ENCODE measurements at places on chromosomes 5 and 9. TPM values are rescaled to one million over a fixed set of nuclear protein-coding genes. Genes with fewer than 3 reads are reported as not detected.
A peak's percentile ranks its signal among the peaks of the same experiment; 100 is the strongest.

The GLRA1 gene
- not detected for total RNA-seq

The F2RL2 gene
- 26.0 TPM for total RNA-seq

The NOXA1 gene
- 0.50 TPM for total RNA-seq

The LCN1 gene
- total RNA-seq: not detected

The RAI14 gene
- 307 TPM for total RNA-seq

The HMGCR gene
- total RNA-seq: 87.3 TPM

The TIGD6 gene
- total RNA-seq: 6.2 TPM

The ETF1 gene
- 139 TPM for total RNA-seq

The HK3 gene
- 0.14 TPM for total RNA-seq

The FCN2 gene
- not detected for total RNA-seq

The SV2C gene
- 0.05 TPM for total RNA-seq

The NNT gene
- total RNA-seq: 38.9 TPM

The SLC22A4 gene
- total RNA-seq: 4.5 TPM

DNA sequence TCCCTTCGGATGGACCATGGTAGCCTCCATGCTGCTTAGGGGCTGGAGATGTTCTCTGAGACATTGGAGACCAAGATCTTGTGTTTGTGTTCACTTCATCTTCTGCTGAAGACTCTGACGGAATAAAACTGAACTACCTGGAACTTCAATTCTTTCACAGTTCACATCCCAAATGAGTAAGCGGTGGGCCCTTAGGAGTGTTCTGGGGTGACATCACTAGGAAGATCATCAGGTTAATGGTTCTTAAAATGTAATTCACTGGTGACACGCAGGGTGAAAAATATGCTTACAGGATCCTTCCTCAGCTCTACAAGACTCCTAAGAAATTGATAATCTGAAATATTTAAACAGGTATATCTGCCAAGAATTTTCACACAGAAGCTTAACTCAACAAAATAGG, 561.5 kb downstream of the SEMA5A start:
- no peak for DNase-seq

DNA sequence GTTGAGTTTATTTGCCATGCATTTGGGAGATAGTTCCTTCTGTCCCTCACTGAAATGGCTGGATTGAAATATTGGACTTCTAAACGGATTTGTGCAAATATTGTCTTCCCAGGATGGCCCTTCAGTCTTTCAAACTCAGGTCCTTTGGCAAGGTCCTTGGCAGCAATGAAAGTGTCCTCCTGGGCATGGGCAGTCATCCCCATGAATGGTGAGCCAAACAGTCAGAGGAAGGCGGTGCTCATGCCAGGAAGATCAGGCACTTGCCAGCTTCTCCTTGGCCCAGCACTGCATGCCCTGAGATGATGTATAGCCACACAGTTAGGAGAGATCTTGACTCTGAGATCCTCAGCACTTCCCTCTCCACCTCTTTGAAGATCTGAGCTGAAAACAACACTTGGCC, 221.4 kb upstream of the KLF4 start:
- no peak for DNase-seq

- peak; percentile 27 for DNase-seq
These were observed 529 bp upstream of the NRARP start for GRCh38 chr9:137302449-137303150.

- DNase-seq: no peak
These were observed 52.9 kb downstream of the RASGEF1C start for GRCh38 chr5:180156141-180156540.

DNA sequence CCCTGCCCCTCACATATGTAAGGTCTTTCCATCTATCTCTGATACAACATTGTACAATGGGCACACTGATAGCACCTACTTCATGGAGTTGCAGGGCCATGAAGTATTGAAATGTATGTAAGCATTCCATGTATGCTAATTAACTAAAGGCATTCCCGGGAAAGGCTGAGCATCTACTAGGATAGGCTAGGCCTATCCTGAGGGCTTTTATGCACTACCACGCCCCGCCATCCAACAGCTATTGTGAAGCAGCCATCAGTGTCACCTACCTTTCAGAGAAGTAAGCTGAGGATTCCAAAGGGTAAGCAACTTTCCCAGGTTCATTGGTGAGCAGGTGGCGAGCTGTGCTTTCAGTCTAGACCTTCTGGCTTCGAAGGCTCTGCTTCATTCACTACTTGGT, 47.6 kb downstream of the NSG2 start:
- no peak for DNase-seq

DNA sequence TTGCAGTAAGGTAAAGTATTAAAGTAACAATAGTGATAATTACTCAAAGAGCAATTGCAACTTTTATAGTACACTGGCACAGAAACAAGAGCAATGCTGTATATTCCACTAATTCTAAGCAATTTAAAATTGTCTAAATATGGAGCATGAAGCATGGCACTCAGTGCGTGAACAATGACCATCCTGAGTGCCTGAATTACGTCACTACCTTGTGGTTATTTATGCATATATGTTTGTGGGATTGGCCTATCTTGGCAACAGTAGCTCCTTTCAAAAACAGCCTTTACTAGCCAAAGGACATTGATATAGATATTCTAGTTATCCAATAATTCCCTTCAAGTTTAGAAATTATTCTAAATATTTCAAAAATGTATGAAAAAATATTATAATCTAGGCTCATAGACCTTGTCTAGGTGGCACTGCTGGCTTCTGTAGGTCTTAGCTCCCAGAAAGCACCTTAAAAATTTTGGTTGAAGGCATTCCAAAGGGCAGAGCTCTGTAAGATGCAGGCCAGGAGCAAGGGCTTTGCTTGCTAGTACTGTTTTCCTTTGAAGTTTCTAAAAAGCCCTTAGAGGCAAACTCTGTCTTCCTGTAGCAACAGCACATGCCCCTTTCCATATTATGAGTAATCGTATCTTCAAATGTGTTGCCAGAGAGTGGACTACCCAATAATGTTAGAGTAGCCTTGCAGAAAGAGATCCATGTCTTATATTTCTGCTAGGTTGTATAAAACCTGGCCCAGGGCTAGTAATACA, 719.3 kb downstream of the NR2F1-AS1 start:
- no peak for DNase-seq

- DNase-seq: no peak
These were observed 24.0 kb upstream of the KLF4 start for GRCh38 chr9:107513464-107514100.

DNA sequence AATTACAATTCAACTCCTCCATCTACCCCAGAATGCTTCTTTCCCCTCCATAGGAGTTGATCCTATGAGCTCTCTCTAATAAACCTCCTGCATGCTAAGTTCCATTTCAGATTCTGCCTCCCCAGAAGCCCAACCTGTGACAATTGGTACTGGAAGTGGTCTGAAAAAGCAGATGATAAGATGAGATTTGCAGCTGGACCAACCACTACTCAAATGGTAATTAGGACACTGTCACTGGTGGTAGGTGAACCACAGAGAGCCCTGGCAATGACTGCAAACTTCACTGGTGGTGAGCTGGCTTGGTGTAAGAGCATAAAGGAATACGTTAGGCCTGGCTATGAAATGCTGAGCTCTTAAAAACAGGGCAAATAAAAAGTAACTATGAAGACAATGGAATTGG, 112.6 kb downstream of the ESM1 start:
- DNase-seq: no peak

- no peak for DNase-seq
These were observed 47.8 kb downstream of the WDR41 start for GRCh38 chr5:77444356-77444755.

GRCh38 chr9:91197232-91198181, 164.2 kb downstream of the AUH start:
- peak; percentile 88 for DNase-seq

DNA sequence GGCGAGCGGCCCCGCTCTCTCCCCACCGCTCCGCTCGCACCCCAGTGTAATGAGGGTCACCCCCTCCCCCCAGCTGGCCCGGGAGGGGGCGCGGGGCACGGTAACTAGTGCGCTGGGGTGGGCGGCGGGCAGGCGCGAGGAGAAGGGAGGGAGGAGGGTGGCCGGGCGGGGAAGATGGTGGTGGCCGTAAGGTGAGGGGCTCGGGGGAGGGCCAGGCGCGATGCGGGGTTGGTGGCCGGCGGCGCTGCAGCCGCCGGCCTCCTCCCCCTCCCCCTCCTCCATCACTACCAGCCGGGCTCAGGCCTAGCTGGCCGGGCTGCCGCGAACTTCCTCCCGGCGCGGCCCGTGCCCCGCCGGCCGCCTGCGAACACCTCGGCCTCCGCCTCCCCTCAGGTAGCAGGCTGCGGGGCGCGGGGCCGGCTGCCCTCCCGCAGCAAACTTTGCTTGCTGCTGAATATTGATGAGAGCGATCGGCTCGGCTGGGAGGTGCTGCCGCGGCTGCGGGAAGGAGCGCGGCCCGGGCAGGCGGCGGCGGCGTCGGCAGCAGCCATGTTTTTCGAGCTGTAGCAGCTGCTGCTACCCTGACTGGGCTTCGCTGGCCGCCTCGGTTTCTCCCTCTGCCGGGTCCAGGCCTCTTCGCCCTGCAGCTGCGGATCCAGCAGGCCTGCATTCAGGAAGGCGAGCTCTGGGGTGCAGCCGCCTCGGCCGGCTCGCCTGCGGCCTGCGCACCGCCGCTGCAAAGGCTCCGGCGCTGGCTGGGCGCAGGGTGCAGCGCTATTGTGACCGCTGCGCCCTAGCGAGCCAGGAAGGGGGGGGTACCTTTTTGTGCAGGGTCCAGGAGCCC, 502 bp downstream of the NSD1 start:
- DNase-seq: peak; percentile 34

DNA sequence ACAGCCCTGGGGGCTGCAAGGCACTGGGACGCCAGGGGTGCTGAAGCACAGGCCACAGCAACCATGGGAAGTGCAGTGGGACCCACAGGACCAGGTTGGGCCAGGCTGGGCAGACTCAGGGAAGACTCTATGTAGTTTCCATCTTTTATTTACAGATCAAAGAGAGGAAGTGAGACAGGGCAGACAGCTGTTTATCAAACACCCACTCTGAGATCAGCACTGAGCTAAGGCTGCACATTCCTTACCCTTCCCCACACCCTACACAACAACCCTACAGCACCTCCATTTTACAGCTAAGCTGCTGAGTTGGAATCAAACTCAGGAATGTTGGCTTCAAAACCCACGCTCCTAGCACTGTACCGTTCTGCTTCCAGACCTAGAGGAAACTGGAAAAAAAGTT, 19.8 kb downstream of the BARHL1 start:
- no peak for DNase-seq

DNA sequence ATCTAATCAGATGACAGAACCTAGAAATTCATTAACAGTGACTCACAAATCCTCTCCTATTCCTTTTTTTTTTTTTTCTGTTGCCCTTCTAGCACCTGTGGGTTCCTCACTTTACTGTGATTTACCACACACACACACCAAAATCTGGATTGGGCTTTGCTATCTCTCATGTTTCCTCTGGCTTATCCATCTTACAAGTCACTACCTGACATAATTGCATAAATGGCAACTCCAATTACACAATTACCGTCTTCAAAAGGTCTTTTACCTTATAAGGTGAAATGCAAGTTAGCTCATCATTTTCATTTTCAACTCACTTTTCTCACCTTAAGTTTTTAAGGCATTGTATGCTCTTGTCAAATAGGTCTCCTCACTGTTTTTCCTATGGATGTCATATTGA, 426.3 kb upstream of the MEF2C start:
- DNase-seq: no peak

- DNase-seq: no peak
These were observed 94.0 kb upstream of the SLC25A48 start for GRCh38 chr5:135740475-135740874.

Measured in astrocyte (in vitro differentiated cells and primary cell).